ENCODE measurements at places on chromosomes 6 and 20.
A peak's percentile ranks its signal among the peaks of the same experiment; 100 is the strongest.

DNA sequence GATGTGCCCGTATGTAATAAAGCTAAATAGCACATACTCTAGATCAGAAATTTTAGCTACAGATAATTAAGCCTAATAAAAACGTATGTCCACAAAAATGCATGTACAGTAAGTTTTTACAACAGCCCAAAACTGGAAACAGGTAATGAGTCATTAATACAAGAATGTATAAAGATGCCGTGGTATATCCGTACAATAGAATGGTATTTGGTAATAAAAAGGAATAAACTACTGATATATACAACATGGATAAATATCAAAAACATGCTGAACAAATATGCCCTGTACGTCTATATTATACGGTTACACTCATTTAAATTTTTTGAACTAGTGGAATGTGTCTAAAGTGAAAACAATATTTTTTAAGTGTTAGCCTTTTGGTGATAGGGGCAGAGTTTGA, 128.2 kb upstream of the ADGRB3 start:
- DNase-seq: no peak

DNA sequence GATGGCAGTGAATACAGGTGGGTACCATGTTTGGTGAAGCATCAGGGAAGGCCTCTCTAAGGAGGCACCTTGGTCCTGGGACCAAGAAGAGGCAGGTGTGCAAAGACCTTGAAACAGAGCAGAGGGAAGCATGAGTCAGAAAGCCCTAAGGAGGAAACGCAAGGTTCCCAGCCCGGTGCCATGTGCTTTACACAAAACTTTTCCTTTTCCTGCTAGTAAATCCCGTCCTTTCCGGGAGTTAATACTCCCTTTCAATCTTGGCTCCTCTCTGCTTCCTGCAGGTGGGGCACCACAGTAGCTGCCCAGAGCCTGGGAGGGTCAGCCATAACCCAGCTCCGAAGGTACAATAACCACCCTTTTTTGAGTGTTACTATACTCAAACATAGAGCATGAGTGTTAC, 19.4 kb upstream of the SLC23A2 start:
- no peak for DNase-seq

DNA sequence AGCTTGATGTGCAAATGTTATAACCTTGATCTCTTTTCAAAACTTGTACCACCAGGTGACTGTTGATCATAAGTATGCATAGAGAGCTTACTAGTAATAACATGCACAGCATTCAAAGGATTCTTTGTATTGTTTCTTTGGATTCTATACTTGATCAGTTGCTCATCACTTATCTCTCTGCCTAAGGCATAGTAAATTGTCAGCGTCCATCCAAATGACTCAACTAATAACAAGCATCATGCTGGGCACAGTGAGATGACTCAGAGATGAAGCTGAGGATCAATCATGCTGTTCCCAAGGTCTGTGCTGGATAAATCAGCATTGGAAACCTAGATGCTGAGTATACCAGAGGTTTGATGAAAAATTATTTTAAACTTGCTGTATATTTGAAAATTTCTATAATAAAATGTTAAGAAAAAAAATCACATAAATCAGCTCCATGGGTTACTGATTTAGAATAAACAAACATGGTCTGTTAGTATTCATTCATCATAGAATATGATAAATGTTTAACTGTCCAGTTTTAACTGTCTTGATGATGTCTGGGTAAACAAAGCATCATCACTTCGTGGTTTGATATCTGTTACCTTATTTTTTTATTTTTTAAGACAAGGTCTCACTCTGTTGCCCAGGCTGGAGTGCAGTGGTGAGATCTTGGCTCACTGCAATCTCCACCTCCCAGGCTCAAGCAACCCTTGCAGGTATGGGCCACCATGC, 45.6 kb upstream of the SGK1 start:
- DNase-seq: peak; percentile 78

DNA sequence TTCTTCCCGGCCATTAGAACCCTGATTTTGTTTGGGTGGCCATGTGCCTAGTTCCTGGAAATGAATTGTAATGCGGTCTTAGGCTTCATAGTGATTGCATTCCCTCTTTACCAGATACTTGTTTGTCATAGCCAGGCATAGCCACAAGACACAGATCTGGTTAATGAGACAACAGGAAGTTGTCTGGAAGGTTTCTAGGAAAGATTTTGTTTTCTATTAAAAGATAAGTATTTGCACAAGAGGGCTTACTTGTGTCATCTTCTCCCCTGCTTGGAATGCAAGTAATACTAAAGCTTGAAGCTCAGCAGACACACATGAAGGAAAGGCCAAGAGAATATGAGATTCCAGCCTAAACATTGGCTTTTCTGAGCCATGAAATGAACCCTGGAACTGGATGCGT, 12.9 kb downstream of the FARS2 start:
- peak; percentile 82 for DNase-seq

DNA sequence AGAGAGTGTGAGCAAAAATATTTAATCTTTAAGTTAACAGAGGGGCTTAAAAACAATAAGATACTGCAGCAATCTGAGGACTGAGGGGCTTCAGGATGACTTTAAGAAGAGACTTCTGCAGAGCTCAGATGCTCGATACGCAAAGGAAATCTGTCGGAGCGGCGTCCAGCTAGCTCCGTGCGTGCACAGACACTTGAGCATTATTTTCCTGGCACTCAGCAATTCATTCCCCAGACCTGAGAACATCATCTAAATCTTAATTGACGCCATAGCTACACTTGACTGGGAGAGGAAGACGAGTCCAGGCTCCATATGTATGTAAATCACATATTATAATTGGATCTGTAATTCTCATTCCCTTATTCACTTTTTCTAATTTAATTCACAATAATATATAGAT, 228.2 kb downstream of the SOD2 start:
- DNase-seq: no peak

GRCh38 chr6:44021589-44022295, 105.5 kb downstream of the MRPL14 start:
- DNase-seq: no peak

- no peak for DNase-seq
Observed at GRCh38 chr6:126914172-126914571, 204.3 kb upstream of the RSPO3 start.

- DNase-seq: no peak
Observed at GRCh38 chr20:64001607-64002011, 20.7 kb downstream of the PRPF6 start.

All from mesenchymal stem cell (in vitro differentiated cells and primary cell).